Activated T-helper 1 cell treated with Interleukin-2 at 50 U/mL for 16 hours (primary cell): ENCODE measurements at places on chromosomes 1 and 21.

DNA sequence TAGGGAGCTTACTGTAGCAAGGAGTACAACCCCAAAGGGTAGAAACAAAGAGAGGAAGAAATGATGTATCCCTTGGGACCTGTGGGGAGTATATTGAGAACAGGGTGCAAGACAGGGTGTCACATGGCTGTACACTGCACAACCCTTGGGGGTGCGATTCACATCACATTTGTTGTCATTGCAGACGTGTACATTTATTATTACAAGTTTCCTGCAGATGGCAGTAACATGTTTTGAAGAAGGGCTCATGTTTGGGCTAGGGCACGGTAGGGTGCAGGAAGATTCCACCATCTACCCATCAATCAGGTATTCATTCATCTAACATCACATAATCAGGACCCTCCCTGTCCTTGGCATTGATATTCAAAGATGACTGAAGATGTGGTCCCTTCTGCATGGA, 62.5 kb downstream of the NDUFS5 start:
- no peak for DNase-seq

DNA sequence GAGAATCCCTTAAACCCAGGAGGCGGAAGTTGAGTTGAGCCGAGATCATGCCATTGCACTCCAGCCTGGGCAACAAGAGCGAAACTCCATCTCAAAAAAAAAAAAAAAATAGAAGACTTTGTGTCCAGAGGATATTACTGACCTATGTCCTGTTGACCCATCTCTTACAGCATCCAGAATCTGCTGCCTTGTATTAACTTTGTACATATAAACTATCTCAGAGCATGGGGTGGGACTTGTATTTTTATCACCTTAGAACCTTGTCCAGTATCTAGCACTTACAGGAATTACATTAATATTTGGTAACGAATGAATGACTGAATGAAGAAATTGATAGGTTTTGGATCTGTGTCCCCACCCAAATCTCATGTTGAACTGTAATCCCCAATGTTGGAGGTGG, 117.8 kb downstream of the TGFBR3 start:
- no peak for DNase-seq

DNA sequence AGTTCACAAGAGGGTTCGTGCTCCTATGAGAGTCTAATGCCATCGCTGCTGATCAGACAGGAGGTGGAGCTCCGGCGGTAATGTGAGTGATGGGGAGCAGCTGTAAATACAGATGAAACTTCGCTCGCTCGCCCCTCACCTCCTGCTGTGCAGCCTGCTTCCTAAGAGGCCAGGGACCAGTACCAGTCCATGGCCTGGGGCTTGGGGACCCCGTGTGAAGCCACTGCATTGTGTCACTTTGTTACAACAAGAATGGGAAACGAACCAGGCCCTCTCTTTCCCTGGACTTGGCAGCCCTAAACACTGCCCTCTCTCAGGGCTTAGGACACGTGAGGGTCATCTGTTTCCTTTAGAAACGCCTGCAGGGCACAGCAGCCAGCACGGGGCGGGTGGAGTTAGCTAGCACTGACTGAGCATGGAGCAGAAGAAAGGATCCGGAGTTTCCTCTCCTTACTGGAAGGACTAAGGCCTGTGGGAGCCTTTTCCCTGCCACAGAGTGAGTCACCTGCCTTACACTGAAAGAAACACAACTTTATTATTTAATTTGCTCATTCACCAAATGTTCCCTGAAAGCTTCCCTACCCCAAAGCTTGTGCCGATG, 185.2 kb upstream of the TMEM51 start:
- no peak for DNase-seq

- DNase-seq, result no peak
These were observed 33.7 kb downstream of the L1TD1 start for GRCh38 chr1:62228136-62228882.

DNA sequence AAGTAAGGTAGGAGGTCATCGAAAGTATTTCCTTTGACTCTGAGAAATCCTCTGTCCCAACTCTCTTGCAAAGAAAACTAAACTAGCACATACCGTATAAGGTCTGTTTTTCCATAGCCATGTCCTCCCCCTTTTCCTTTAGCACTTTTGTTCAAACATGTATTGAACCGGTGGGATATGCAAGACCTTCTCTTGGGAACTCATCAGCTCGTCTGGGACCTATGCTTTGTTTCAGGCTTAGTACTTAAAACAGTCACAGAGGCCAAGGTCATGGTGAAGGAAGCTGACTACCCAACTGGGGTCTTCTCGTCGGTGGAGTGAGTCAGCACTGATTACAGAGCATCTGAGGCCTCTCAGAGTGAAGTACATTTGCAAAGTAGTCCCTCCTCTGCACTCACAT, 185.0 kb downstream of the ZBTB18 start:
- DNase-seq, result no peak

- DNase-seq, result no peak
These were observed 53.7 kb upstream of the ZNF326 start for GRCh38 chr1:89941110-89941766.

DNA sequence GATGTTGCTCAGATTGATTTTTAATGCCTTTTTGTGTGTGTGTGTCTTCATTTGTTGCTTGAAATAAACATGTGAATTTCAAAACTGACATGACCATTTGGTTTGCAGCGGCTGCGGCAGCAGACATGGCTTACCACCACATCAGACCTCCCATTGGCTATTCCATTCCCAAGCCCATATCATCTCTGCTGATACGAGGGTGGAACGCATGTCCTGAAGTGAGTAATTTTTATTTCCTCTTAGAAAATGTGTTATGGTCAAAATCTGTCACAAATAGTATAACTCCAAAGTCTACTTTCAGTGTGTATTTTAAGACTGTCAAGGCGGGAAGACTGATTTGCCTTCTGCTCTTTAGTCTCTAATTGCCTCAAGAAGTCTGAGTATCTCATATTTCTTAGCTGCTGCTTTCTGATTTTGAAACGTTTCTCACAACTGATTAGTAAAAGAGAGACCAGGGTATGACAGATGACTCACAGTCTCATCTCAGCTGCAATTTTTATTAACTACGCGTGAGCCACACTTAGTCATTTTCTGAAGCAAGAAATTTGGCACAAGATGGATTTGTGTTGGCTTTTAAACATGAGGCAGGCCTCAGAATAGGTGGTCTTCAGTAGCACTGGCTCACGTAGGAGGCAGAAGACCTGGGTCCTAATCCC, 49.0 kb downstream of the LRRC53 start:
- DNase-seq, result no peak

- DNase-seq, result no peak
These were observed 59.3 kb upstream of the PTGFRN start for GRCh38 chr1:116850436-116850835.

GRCh38 chr1:61348025-61348665, 265.8 kb downstream of the NFIA start:
- no peak for DNase-seq

DNA sequence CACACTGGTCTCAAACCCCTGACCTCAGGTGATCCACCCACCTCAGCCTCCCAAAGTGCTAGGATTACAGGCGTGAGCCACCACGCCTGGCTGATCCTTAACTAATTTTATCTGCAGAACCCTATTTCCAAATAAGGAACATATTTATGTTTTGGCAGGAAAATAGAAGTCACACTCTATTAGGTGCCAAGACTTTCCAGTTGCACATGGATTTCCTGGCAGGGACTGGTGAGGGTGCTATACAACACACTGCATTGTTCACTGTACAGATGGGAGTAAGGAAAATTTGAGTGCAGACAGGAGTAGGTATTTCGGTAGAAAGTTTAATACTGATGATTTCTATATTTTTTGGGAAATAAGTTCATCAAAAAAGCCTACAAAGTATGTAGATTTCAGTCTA, 605.3 kb upstream of the B3GALT2 start:
- no peak for DNase-seq

DNA sequence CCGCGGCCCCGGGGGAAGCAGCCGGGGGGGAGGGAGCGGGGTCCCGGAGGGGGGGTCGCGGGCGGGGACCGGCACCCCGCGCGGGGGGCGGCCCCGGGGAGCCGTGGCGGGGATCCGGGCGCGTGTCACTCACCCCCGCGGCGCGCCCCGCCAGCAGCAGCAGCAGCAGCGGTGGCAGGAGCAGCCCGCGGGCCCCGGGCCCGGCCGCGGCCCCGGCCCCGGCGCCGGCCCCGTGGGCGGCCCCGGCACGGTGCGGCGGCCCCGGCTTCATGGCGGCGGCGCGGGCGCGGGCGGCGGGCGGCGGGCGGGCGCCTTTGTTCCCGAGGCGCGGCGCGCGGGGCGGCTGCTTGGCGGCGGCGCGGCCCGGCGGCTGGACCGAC, 252 bp downstream of the SDC3 start:
- DNase-seq, result no peak

DNA sequence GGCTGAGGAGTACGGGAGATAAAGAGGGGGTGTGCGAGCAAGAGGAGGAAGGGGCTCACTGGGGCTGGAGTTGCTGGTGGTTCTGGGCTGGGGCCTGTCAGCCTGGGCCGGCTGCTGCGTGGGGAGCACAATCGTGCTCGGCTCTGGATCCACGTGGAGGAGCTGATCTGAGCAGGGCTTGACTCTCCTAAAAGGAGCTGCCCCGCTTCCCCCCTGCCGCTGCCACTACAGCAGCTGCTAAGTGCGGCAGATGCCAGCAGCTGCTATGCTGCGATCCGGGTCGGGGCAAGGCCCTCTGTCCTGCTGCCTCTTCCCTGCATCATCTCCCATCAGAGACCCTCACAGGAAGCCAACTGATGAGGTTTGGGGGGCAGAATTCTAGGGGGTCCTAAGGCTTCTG, 165.9 kb downstream of the PCBP3 start:
- no peak for DNase-seq

- DNase-seq, result no peak
These were observed 260.5 kb downstream of the PTBP2 start for GRCh38 chr1:96982118-96982517.

DNA sequence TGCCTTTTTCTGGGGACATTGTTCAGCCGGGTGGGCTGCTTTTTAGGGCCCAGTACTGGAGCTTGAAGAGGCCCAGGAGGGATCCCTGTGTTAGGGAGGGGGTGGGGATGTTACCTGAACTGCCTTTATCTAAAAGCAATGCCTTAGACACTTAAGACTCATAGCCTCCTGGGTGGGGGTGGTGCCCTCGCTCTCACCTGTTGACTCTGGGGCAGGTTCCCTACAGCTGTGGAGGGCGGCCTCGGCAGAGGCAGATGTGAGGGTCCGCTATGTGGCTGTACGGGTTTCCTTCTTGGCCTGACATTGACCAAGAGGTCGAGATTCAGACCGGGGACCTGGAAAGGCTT, 716 bp downstream of the INAVA start:
- no peak for DNase-seq

DNA sequence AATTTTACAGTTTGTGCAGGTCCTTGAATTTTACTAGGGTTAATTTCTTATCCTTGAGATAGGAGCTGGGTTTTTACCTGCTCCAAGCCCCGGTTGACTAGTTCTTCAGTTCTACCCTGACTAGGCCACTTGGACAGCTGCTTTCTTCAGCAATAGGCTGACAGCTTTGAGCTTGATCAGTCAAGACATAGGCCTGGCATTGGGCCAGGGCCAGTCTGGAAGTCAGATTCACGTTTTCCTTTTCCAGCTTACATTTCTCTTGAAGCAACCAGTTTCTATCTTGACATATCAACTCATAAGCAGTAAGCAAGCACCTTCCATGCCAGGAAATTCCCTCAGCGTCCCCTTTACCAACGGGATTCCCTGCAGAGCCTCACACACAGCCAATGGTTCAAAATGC, 63.7 kb upstream of the AJAP1 start:
- no peak for DNase-seq

DNA sequence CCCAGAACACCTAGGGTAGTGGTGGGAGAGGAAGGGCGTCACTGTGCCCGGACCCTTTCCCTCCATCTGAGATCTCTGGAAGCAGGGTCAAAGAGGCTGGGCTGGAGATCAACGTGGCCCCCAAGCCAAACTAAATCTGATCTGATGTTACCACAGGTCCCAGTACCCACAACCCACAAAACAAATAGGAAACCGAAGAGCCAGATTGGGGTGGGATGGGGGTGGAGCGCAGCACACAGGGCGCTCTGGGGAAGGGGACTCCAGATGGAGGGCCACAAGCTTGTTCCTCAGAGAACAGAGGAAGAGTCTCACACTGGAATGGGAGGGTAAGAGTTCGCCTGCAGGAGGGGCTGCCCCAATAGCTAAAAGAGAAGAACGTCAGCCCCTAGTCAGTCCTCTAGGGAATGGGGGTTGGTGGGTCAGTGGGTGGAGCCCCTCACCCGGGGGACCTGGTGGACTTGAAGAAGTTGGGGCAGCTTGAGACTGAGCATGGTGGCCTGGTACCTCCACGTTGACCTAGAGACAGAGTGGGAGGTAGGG, 1.5 kb downstream of the PAQR6 start:
- no peak for DNase-seq

- no peak for DNase-seq
These were observed 152.0 kb upstream of the ZRANB2 start for GRCh38 chr1:71232786-71233185.

- DNase-seq, result no peak
These were observed 114.4 kb downstream of the PRDM16 start for GRCh38 chr1:3183411-3183810.

- DNase-seq, result no peak
These were observed 10.0 kb upstream of the CPLANE2 start for GRCh38 chr1:16246961-16247360.

DNA sequence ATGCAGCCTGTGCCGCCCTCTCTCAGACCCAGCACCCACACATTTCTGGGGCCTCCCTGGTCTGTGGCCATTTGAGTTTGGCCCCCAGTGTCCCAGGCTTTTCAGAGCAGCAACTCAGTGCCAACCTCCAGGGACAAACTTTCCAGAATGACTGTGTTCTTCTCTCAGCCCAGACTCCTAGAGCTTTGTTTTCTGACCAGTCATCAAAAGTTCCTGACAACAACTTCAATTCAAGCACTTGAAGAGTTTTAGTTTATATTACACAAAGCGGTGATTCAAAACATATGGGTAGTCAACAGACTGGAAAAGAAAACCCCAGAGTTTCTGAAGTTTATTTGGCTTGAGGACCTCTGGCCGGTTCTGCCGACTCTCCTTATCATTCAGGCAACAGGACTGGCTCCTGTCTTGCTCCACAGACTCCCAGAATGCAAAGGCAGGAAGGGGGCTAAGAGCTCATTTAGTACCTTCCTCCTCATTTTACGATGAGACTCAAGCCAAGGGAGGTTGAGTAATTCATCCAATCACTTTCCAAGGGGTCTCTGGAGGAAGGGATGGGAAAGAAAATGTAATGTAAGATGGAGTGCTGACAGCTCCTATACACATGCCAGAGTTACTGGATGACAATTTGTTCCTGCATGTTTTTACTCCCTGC, 27.0 kb upstream of the TIAM1 start:
- no peak for DNase-seq

DNA sequence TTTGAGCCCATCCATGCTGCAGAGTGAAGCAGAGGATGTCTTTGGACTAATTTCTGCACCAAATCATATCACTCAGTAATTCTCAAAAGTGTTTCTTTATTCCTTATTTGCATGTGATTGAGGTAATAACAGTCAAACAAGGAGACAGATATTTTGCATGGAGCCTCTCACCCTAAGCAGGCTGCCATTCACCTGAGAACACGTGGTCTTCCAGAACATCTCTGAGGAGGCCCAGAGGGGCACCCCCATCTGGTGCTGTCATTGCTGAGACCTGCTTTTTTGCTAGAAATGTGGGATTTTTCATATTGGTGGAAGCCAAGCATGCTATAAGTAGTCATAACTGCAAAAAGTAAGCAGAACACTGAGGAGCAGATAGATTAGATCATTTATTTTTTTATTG, 7.7 kb downstream of the SLC37A1 start:
- no peak for DNase-seq
